Fibroblast of the conjunctiva (primary cell): ENCODE measurements at places on chromosomes 2 and 18.

GRCh38 chr2:170339322-170339721 lies 161.4 kb downstream of the MYO3B start:
- DNase-seq: no peak

GRCh38 chr2:10223471-10223870 lies 79.2 kb upstream of the HPCAL1 start:
- DNase-seq: no peak

- no peak for DNase-seq
Measured at GRCh38 chr2:168336786-168337388, 89.5 kb upstream of the STK39 start.

DNA sequence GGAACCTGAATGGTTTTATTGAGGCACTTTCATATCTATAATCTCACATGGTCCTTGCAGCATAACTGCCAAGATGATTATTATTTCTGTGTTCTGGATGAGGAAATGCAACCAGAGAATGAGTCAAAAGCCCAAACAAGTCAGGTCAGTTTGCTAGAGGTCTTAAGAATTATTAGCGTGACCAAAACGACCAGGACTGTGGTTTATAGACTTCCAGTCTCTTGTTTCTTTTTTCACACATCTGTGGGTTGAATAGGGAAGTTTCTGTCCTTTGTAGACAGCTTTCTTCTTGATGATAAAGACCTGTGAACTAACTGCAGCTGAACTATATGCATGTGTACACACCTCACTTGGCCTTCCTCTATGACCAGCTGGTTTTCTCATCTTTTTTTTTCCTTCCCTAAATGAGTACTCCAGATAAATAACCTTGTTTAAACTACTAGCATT lies 13.9 kb downstream of the ADAM23 start:
- no peak for DNase-seq

DNA sequence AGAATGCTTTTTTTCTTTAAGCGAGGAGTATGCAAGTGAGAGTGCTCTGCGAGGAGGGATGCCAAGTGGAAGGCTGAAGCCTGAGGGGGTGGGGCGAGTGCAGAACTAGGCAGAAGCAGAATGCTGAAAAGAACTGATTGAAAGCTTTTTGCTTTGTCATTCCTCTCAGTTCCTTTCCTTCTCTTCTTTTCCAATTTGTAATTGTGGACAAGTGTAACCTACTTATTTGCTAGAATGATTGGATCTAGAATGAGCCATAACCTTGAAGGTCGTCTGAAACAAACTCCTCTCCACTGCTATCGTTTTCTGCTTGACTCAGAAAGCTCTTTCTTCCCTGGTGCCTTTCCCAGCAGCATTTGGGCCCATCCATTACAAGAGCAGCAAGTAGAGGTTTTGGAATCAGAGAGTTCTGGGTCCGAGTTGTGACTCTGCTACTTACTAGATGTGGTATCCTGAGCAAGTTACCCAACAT lies 115.3 kb downstream of the METTL8 start:
- DNase-seq: peak; percentile 2

DNA sequence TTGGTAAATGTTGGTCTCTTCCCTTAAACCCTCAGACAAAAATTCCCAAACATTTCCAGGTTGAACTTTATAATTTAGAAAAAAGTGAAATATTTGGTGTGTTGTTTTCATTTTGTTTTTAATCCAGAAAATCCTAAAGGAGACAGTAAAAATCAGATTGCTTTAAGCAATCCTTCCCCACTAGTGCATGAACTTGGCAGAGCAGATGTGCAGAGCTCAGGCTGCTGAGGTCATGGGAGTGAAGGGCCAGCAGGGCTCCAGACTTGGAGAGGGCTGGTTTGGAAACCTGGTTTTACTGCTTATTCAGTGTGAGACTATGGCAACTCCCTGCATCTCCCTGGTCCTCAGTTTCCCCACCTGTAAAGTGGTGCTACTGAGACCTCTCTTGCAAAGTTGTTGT lies 66.7 kb upstream of the TEX51 start:
- DNase-seq: no peak

DNA sequence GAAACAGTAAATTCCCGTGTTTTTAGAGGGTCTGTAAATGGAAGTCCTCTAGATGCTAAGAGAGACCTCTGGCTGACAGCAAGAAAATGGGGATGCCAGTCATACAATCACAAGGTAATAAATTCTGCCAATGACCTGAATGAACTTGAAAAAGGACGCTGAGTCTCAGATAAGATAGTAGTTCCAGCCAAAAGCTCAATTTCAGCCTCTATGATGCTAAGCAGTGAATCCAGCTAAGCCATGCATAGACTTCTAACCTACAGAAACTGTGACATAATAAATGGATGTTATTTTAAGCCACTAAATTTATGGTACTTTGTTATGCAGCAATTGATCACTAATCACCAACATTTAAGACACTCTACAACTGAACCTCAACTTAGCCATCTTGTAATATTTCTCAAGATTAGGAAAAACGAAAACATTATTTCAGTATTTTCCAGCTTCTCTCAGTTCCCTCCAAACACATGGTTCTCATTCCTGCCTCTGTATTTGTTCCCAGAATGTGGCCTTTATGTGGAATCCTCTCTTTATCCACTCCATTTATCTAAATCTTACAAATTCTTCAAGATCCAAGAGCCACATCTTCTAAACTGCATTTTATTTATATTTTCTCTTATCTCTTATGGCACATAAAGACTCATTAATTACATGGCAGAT lies 331.1 kb downstream of the GULP1 start:
- no peak for DNase-seq

GRCh38 chr2:54958717-54959371 lies 91.4 kb downstream of the RTN4 start:
- no peak for DNase-seq

DNA sequence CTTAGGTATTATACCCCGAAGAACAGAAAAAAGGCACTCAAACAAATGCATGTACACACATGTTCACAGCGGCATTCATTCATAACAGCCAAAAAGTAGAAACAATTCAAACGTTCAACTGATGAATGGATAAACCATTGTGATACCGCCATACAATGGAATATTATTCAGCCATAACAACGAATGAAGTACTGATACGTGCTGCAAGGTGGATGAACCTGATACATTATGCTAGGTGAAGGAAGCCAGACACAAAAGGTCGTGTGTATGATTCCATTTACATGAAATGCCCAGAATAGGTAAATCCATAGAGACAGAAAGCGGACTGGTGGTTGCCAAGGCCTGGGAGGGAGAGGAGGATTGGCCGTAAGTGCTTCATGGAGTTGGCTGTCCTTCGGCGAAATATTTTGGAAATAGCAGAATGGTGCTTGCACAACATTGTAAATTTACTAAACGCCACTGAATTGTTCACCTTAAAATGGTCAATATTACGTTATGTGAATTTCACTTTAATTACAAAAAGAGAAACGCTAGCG lies 750 bp upstream of the RMP24 start:
- peak; percentile 8 for DNase-seq

DNA sequence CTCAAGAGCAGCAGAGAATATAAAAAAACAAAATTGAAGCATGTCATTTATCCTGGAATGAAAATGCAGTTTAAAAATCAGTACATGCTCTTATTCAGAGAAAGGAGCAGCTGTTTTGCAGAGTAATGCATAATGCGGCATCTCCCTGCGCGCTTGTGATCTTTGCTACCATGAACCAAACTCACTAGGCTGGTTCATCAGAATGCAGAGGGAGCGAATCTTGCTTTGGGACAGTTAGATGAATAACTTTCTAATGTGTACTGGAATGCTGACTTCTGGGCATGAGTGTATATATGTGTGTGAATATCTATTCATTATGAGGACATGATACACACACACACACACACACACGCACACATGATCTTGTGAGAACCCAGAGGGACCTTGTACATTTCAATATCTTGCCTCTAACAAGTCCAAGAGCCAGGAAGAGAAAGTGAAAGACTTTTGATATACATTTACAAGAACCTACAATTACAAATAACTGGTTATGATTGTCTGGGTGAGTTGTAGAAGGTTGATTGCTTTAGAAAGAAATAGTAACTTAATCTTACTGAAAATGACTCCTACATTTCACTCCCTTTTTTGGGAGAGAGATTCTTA lies 54.1 kb upstream of the THOC1 start:
- DNase-seq: no peak

DNA sequence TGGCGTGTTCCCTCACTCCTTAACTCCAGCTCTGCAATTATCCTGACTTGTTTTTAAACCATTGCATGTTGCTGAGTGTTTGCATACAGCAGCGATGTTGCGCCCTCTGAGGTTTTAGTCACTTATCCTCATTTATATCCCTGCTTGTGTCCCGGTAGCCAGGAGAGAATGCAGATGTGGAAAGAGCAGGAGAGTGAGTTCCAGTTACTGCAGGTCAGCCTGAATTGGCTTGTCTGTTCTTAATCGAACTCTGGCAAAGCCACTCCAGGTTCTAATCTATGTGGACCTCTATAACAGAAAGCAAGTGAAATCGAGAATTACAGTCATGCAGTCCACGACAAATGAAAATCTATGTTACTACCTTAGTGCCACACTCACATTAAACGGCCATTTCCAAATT lies 295.1 kb upstream of the REV1 start:
- DNase-seq: no peak

DNA sequence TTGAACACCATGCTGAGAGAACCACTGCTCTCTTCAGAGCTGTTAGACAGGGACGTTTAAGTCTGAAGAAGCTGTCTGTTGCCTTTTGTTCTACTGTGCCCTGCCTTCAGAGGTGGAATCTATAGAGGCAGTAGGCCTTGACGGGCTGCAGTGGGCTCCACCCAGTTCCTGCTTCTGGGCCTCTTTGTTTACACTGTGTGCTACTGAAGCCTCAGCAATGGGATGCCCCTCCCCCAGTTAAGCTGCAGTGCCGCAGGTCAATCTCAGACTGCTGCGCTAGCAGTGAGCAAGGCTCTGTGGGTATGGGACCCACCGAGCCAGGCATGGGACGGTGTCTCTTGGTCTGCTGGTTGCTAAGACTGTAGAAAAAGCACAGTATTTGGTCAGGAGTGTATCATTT lies 162.3 kb upstream of the NXPH2 start:
- no peak for DNase-seq

DNA sequence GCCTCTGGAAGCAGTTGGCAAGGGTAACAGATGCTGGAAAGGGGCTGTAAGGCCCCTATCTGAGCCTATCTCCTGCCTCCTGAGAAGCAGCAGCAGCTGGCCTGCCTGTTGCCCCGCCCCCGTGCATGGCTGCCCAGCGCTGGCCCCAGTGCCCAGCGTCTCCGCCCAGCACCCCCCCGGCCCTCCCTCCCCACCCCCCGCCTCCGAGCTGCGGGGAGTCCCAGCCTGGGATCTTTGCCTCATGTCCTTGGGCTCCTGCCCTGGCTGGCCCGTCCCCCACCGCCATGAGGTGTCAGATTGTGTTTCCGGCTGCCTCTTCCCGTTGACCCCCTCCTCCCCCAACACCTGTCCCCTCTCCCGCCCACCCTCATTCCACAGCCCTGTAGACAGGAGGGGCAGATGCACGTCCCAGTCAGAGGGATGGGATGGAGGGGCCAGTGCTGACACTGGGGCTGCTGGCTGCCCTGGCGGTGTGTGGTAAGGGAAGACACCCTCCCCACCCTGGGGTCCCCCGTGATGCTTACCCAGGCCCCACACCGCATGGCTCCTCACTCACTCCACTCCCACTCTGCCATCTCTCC lies at the start of gene CHRND:
Gene CHRND, plus strand, starts transcription at position 370 of the 581 bp plus-strand sequence. Its CDS starts 56 bp downstream, at position 426.
- DNase-seq: no peak

GRCh38 chr2:59997371-59997770 lies 556.1 kb downstream of the BCL11A start:
- no peak for DNase-seq

DNA sequence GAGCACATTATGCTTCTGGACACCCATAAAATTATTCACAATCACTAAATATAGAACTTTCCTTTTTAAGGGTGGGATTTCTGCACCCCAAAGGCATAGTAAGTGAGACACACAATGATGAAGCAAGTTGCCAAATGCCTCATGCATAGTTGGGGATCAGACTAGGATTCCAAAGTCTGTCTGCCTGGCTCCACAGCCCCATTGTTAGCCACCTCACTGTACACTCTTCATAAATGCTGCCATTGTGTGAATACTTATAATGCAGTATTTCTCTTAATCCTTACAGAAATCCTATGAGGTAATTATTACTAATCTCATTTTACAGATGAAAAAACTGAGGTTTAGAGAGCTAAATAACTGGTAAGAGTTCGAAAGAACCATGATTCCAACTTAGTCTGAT lies 738.6 kb downstream of the ERBB4 start:
- DNase-seq: no peak

- no peak for DNase-seq
Measured at GRCh38 chr2:32965523-32966171, 18.9 kb downstream of the LTBP1 start.

DNA sequence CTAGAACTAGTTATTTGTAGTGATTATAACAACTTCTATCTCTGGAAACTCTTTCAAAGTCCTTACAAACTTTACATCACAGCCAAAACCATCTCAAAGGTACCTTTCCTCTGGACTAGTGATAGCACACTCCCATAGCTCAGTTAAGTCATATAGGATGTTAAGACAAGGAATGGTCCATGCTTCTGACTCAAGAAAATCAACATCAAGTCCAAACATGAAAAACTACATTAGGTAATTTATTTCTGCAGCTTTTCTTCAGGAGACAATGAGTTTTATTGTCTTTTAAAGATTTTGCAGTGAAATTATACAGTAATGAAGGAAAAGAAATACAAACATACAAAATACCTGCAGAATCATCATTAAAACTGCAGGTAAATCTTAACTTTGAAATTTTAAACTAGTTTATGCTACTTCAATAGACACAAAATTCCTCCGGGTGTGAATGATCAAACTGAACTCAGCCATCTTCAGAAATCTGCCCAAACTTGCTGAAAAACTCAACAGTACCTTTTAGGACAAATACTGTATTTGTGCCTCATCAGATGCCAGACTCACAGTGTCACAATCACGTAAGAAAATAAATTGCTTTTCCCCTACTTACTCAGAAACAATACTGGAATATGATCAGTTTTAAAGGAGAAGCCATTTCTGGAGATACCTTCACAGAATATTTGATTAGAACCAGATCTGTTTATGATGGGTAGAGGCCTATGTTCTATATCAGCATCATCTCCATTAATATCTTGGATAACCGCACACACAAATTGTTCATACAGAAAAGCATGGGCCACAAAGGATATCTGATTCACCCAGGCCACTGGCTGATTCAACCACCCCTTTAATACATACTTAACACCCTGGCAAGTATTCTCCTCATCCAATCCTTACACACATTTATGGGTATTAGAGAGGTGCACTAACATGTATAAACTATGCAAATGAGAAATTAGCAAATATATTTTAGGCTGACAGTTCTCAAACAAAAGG lies 2.6 kb downstream of the TMEM131 start:
- DNase-seq: no peak

GRCh38 chr2:234905547-234906265 lies 46.1 kb upstream of the SH3BP4 start:
- no peak for DNase-seq

GRCh38 chr2:159873258-159873657 lies 75.2 kb upstream of the CD302 start:
- no peak for DNase-seq

GRCh38 chr2:76044701-76045100 lies 334.0 kb upstream of the GCFC2 start:
- DNase-seq: no peak
